ENCODE measurements at places on chromosomes 13 and 19. TPM values are rescaled to one million over a fixed set of nuclear protein-coding genes. Genes with fewer than 3 reads are reported as not detected.
A peak's percentile ranks its signal among the peaks of the same experiment; 100 is the strongest.

GRCh38 chr13:102399791-102400674 lies 1.8 kb downstream of the FGF14 start:
- peak; percentile 52 for ATAC-seq

GRCh38 chr13:23822252-23822824 lies 66.9 kb downstream of the MIPEP start:
- ATAC-seq, result no peak

DNA sequence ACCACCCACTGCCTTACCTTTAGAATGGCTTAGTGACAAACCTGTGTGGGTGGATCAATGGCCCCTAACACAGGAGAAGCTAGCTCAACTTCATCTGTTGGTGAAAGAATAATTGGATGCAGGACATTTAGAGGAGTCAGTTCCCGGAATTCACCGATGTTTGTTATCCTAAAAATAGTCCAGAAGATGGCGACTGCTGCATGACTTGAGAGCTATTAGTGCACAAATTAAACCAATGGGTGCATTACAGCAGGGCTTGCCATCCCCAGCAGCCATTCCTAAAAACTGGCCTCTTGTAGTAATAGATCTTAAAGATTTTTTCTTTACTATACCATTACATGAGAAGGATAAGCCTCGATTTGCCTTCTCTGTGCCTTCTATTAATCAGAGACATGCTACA lies 46.8 kb upstream of the ZNF726 start:
- ATAC-seq, result no peak

DNA sequence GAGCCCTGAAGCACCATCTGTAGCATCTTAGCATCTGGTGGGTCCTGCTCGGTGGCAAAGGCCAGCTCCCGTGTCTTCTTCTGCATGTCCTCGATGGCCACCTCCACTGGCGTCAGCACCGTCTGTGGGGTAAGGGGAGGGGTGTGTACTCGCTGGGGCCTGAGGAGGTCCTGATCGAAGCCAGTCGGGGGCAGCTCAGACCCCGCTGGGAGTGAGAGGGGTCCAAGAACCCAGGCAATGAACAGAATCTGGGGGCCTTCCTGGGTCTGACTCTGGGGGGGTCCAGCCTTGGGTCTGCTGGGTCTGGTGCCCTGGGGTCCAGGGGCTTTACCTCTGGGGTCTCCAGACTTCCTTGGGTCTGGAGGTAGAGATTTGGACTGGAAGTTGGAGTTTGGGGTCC lies 3.6 kb upstream of the KANK2 start:
- ATAC-seq, result no peak

DNA sequence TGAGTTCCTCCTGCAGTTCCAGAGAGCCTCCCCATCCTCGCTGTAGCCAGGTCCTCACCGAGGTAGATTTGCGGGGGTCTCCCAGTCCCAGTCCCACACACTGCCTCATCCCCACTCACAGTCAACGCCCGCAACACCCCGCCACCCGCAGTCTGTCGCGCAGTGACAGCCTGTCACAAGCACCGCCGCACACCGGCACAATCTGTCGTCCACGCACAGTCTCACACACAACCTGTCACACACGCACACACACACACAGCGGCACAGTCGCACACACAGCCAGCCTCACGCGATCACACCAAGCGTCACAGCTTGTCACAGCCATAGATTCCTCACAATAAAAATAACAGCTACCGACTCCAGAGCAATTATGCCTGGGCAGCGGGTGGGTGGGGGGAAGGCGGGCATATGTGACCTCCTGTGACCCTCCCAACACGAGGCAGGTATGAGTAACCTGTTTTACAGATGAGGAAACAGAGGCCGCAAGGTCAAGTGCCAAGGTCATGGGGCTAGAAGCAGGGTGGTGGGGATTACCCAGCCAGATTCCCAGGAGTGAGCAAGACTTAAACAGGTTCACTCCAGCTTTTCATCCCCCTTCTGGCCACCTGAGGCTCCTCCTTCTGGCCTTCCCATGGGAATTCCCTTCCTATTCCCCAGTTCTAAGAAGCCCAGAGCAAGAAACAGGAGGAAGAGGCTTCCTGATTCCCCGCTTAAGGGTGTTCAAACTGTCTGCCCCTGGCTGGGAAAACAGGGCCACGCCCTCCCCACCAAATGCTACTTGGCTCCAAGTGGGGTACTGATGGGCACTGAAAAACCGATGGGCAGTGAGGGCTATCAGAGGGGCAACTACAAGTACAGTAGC lies 13.9 kb downstream of the NFIX start:
- ATAC-seq, result no peak

DNA sequence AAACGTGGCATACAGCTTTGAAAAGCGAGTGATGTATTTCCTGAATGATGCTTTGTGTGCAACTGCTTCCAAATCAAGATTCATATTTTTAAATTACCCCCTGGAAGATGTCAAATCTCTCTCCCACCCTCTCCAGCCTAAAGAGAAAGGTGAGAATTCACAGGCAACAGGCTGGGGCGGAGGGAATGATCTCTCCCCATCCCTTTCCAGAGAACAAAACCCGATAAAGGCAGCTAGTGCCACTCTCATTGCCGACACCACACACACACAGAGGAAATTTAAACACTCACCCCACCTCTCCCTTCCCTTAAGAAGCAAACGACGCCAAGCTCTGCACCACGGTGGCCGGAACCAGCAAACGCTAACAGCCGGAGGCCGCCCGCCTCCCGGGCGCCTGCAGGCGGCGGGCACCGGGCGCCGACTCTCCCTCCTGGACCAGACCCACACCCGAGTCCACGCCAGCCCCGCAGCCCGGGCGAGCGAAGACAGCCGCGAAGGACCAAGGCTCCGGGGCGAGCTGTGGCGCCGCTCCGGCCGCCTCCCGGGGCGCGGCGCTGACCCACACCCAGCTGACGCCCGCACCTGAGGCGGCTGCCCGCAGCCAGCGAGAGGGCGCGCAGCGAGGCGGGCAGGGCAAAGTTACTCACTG lies 477 bp downstream of the LNX2 start:
- ATAC-seq, result peak; percentile 54

- no peak for ATAC-seq
Measured at GRCh38 chr13:46345866-46346265, 41.2 kb downstream of the RUBCNL start.

DNA sequence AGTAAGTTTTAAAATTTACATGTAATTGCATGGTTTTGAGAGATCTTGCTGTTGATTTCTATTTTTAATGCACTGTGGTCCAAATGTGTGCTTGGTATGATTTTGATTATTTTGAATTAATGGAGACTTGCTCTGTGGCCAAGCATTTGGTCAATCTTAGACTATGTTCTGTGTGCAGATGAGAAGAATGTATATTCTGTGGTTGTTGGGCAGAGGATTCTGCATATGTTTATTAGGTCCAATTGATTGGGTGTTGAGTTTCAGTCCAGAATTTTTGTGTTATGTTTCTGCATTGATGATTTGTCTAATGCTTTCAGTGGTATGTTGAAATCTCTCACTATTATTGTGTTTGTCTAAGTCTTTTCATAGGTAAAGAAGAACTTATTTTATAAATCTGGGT lies 82.3 kb downstream of the TDRD3 start:
- no peak for ATAC-seq

DNA sequence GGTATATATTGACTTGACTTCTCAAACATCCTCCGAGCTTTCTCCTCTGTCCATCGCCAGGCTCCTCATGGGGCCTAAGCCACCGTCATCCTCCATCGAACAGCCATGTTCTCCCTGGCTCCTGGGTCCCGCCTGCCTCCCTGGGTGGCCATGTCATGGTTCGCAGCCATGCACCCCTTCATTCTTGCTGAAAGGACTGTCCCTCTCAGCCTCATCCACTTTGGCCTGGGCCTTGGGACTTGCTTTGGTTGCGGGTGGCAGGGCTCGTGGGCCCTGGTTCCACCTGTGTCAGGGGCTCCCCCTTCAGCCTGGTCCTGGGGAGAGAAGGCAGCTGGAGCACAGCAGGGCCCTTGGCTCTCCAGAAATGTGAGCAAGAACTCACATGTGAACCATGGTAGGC lies 183.8 kb downstream of the KATNAL1 start:
- no peak for ATAC-seq

- no peak for ATAC-seq
Measured at GRCh38 chr19:49492573-49493405, 3.4 kb upstream of the RPS11 start.

DNA sequence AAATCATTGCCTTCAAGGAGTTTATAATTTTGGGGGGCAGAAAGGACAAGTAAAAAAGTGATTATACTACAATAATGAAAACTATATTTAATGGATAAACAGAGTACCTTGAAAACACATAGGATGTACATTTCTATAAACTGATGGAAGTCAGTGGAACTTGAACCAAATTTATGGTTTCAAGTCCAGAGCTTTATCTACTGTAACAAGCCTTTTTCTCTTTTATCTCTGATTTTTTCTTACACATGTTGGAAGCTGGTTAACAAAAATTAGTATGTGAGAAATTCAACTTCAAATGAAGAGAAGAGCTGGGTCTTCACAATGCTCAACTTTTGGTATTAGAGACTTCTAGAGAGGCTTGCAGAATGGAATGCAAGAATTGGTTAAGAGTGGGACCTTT lies 393.6 kb downstream of the LMO7 start:
- ATAC-seq, result no peak

- ATAC-seq, result peak; percentile 67
Measured at GRCh38 chr19:45444318-45445041, 20.8 kb upstream of the ERCC1 start.

GRCh38 chr19:5247957-5248705 lies 92.5 kb downstream of the PTPRS start:
- ATAC-seq, result no peak

DNA sequence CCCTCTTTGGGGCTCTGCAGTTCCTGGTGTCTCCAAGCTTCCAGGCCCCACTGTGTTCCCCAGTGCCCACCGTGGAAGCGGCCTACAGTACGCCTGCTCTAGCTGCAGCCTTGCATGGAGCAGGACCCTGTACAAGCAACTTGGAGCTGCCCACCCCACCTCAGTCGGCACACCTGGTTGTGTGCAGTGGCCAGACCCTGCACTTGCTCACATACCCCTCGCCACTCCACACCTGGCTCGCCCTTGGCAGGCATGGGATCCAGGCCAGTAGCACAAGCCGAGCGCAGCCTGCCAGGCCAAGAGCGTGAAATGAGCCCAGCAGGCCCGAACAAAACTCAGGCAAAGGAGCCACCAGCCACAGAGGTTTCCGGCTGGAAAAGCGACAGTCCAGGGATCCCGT lies 36.4 kb downstream of the ANKRD27 start:
- no peak for ATAC-seq

The EFNA2 gene
- 2.4 TPM for total RNA-seq

The ANGPTL8 gene
- not detected for total RNA-seq

The MAB21L1 gene
- total RNA-seq, result 0.91 TPM

The CYP4F2 gene
- total RNA-seq, result not detected

The LGI4 gene
- total RNA-seq, result 3.5 TPM

The CYP2S1 gene
- 1.00 TPM for total RNA-seq

Data from motor neuron (in vitro differentiated cells).